ENCODE measurements at places on chromosomes 16 and 17. TPM values are rescaled to one million over a fixed set of nuclear protein-coding genes. Genes with fewer than 3 reads are reported as not detected.

PRDM7 gene
- total RNA-seq = not detected

KRT222 gene
- total RNA-seq = 0.63 TPM

NME4 gene
- total RNA-seq = 443 TPM

OR1A1 gene
- total RNA-seq = not detected

ENPP7 gene
- total RNA-seq = not detected

HSPB9 gene
- total RNA-seq = not detected

SPATA2L gene
- 12.2 TPM for total RNA-seq

NDE1 gene
- 40.3 TPM for total RNA-seq

CANT1 gene
- 84.1 TPM for total RNA-seq

MMP25 gene
- total RNA-seq = 0.90 TPM

CD300A gene
- total RNA-seq = 0.12 TPM

PTGES3L gene
- 1.2 TPM for total RNA-seq

FBXO39 gene
- not detected for total RNA-seq

CTRB2 gene
- not detected for total RNA-seq

ADAP2 gene
- total RNA-seq = 2.5 TPM

TNP2 gene
- total RNA-seq = not detected

TM4SF5 gene
- 1.0 TPM for total RNA-seq

ITPRIPL2 gene
- 11.6 TPM for total RNA-seq

HSF4 gene
- 18.1 TPM for total RNA-seq

TEKT5 gene
- not detected for total RNA-seq

DPEP2 gene
- total RNA-seq = not detected

TRPV3 gene
- 0.46 TPM for total RNA-seq

TNFRSF13B gene
- not detected for total RNA-seq

TMC5 gene
- 6.0 TPM for total RNA-seq

KRT13 gene
- total RNA-seq = 0.40 TPM

GCGR gene
- 0.18 TPM for total RNA-seq

TMEM106A gene
- total RNA-seq = 0.82 TPM

GNGT2 gene
- total RNA-seq = 0.63 TPM

LASP1 gene
- total RNA-seq = 237 TPM

KCNJ2 gene
- 0.09 TPM for total RNA-seq

PTX4 gene
- not detected for total RNA-seq

LPCAT2 gene
- total RNA-seq = 6.3 TPM

KRT33B gene
- not detected for total RNA-seq

MT1E gene
- total RNA-seq = not detected

SYNGR3 gene
- total RNA-seq = 8.2 TPM

ZNF750 gene
- total RNA-seq = not detected

MYL11 gene
- total RNA-seq = not detected

HOXB2 gene
- 0.55 TPM for total RNA-seq

RPRML gene
- 1.0 TPM for total RNA-seq

EPN3 gene
- total RNA-seq = 0.32 TPM

All from A549 treated with CORT108297 at 1 μM for 4 hours (cell line).